ENCODE measurements at places on chromosomes 1 and 21.

DNA sequence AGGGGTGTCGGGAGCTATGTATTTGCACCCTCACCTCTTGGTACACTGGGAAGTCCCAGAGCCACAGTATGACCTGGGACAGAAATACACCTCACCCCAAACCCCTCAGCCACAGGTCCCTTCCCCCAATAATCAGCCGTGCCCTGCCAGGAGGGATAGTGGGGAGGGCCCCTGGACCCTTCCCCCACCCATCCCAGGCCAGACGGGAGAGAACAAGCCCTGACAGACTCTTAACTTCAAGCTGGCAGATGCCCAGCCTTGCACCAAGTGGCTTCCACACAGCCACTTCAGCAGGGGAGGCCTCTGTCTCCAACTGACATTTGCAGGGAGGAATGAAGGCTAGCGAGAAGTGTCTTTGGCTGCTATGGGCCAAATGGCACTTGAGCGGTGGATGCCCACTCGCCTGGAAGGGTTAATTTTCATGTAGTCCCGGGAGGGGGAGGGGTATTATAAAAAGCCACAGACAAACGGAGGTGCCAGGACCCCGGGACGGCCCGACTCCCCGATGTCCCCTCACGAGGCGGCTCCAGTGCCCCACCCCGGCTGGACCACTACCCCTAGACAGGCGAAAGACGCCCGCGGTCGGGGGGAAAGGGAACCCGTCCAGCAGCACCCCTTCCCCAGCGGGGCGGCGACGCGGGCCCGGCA, 495 bp downstream of the SYNC start:
- DNase-seq: no peak

- DNase-seq: no peak
These were observed 4.8 kb upstream of the SPRR5 start for GRCh38 chr1:152942161-152942560.

DNA sequence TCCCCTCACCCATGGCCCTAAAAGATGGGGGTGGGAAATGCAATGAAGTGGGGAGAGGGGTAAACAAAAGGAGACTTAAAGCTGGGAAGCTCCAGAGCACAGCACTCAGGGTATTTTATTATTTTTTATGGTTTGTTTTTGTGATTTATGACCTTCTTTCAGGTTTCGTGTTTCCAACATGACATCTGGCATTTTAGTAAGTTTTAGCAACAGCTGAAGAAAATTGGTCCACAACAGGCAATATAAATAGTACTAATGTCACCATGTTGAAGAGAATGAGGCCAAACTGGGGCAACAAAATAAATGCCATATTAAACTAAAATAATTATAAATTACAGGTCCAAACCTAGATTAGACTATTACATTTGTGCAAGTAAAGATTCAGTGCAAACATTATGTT, 56.3 kb downstream of the TBX15 start:
- no peak for DNase-seq

- DNase-seq: no peak
These were observed 219.7 kb downstream of the NFIA start for GRCh38 chr1:61301824-61302657.

- DNase-seq: no peak
These were observed 16.2 kb downstream of the GIPC2 start for GRCh38 chr1:78061825-78062523.

DNA sequence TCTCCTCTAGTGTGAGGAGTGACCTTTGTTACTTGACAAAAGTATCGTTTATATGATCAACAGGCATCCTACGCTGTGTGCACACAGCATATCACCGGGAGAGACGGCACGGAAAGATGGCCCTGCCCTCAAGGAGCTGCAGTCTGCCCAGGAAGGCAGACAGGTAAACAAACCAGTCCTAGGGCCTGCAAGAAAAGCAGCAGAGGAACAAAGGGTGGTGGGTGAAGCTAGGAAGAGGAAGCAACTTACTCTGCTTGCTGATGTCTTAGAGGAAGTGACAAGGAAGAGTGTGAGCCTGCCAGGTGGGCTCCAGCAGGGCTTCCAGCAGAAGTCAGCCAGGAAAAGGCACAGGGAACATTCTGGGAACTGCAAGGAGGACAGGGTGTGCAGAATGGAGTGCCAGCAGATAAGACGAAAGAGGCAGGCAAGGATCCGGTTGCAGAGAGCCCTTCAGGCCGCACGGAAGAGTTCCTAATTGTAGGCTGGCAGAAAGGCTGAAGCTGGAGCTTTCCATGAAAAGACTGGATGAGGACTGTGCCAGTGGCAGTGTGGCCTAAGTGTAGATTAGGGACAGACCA, 106.7 kb downstream of the SLC45A1 start:
- DNase-seq: peak; percentile 25

DNA sequence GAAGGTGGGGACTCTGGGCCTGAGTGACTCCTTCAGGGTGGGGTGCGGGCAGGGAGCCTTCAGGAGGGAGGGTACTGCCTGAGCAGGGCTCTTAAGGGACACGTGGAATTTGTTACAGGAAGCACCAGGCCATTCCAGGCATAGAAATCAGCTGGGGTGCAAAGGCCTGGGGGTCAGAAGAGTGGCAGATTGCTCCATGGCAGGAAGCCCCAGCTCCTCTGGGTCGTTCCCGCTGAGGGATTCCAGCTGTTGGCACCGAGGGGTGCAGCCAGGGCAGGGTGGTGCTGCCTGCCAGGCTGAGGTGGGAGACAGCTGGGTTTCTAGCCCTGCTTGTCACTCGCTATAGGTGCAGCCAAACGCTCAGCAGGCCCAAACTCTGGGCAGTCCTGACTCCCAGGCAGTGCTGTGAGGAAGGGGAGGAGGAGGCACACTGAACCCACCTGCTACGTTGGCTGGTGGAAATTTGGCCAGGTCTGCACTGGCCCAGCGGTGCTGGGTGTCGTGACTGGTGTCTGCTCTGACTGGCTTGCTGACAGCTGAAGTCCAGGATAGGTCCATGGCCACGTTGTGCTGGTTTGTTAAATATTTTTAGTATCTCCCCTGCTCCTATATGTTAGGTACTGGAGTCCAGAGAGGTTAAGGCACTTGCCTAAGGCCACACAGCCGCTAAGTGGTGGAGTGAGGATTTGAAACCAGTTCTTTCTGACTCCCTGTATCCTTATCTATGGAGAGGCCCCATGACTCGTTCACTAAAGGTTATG, 19.3 kb downstream of the TNFRSF1B start:
- no peak for DNase-seq

DNA sequence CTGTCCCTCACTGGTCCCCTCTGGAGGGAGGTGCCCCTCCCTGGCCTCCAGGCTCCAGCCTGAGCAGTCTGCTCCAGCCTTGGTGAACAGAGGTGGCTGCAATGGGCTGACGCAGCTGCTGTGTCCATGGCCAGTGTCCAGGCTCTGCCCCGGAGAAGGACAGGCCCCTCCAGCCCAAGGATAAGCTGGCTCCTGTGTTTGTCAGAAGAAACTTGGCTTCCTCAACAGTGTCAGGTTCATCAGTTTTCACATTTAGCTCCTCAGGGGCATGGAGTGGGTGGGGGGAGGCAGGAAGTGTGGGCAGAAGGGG, 402.8 kb downstream of the MATN1 start:
- DNase-seq: no peak

GRCh38 chr1:119815361-119815760, 4.1 kb upstream of the REG4 start:
- no peak for DNase-seq

GRCh38 chr1:167136191-167136614, 42.3 kb downstream of the STYXL2 start:
- no peak for DNase-seq

GRCh38 chr1:190832511-190832910, 354.8 kb upstream of the BRINP3 start:
- DNase-seq: no peak

- no peak for DNase-seq
These were observed 182.4 kb downstream of the MIS18A start for GRCh38 chr21:32096411-32096810.

DNA sequence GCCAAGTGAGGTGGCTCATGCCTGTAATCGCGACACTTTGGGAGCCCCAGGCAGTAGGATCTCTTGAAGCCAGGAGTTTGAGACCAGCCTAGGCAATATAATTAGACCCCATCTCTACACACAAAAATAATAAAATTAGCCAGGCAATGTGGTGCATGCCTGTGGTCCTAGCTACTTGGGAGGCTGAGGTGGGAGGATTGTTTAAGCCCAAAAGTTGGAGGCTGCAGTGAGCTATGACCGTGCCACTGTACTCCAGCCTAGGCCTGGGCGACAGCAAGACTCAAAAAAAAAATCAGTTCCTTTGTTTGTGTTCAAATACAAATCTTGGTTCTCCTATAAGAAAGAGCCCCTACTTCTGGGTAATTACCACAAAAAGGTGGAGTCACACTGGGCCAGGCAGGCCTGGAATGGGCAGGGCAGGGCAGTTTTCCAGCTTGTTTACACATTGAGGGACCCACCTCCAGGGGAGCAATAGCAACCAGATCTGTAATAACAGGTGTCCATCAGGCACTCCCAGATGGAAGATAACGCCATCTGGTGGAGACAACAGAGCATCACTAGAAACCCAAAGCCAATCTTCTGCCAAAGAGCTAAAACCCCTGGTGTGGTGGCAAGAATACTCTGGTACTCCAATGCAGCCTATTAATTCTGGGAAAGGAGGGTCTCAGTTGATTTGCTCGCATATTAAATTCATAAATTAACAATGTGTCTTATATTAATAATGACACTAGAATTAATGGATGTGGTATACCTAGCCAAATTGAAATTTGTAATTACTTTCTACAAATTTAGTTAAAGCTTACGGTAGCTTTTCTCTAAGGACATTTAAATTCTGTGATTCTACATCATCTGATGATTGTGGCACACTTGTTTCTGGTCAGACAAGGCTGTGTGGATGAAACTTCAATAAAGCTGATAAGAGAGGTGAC, 13.2 kb downstream of the PPP1R15B start:
- no peak for DNase-seq

DNA sequence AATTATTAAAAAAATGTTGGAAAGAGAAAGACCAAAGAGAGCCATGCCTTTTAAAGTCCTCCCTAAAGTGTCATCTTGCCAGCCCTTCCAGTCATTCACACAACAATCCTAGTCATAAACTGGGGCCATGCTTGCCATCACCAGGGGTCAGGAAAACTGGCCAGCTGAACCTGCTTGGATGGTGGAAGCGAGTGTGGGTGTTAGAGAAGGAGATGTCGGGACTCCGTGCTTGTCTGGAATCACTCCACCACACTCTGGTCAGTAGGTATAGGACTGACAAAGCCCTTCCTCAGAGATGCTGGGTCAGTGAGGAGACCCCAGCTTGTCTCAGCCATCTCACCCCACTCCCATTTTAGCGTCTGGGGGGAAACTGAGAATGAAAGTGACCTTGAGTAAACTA, 3.3 kb upstream of the HAPLN2 start:
- no peak for DNase-seq

- DNase-seq: no peak
These were observed 28.2 kb upstream of the DIRAS3 start for GRCh38 chr1:68078647-68079046.

Data from SIG-M5 (cell line).